ENCODE measurements at places on chromosomes 6 and 20.
A peak's percentile ranks its signal among the peaks of the same experiment; 100 is the strongest.

- no peak for DNase-seq
Measured at GRCh38 chr6:47721189-47721588, 22.8 kb downstream of the ADGRF4 start.

GRCh38 chr6:16095180-16095579 is 33.7 kb upstream of the MYLIP start:
- no peak for DNase-seq

DNA sequence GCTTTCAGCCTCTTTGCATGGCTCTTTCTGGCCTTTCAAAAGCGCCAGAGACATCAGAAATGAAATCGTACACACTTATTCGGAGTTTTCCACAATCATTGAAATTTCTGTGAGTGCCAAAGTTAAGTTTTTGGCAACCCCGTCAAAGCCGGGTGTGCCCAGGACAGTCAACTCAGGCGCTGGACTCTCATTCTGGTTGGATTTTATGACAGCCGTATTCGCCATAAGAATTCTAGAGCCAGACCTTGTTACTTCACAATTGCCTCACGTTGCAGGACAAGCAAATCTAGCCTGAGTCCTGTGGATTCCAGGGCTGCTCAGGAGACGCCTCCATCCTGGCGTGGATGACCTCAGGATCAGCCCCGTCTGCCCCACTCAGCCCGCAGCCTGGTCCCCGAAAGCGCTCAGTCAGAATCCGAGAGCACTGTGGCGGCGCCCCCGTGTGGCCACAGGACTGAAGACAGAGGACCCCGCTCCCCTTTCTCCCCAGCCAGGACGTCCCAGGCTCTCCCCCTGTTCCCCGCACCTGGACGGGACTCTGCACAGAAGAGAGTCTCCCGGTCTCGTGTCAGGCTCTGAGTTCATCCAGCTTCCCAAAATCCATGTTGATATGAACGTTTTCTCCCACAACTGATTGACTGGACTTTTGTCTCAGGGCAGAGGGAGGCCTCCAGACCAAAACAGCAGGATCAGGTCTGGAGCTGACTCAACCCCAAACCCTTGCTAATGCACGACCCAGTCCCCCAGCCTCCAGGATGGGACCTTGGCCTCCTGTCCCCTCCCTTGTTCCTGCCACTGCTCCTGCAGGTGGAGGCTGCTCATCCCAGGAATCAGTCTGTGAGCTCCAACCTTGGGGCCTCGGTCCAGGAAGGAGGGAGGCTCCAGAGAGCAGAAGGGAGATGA is 38.2 kb downstream of the MICA start:
- peak; percentile 81 for DNase-seq

DNA sequence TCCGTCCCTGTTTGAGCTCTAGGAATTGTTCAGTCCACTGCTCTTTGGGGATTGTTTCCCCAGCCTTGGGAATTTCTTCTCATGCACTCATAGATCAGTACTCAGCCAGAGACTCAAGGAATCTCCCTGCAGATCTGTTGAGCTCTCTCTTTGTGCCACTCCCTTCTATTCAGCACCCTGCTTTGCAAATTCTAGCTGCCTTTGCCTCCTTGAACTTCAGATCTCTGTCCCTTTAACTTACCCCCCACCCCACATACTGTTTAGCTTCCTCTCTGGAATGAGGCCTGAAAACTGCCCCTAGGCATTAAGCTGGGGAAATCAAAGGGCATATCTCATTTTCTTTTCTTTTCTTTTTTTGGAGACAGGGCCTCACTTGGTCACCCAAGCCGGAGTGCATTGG is 30.5 kb downstream of the QRSL1 start:
- DNase-seq = no peak

DNA sequence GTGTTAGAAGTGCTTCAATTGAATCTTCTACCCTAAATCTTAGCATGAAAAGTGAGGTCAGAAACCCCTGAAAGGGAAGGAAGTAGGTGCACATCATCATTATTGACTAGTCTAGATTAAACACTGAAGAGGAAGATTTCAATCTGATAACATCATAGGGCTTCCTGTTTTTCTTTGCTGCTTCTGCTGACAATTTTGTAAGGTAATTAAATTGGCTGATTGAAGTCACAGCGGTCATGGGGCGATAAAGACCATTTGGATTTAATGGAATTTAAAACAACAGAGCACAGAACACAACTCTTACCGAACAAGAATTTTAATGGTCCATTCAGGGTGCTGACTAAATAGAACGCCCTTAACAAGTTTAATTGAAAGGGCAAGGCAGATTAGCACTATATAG is 11.3 kb downstream of the GRIK2 start:
- no peak for DNase-seq

DNA sequence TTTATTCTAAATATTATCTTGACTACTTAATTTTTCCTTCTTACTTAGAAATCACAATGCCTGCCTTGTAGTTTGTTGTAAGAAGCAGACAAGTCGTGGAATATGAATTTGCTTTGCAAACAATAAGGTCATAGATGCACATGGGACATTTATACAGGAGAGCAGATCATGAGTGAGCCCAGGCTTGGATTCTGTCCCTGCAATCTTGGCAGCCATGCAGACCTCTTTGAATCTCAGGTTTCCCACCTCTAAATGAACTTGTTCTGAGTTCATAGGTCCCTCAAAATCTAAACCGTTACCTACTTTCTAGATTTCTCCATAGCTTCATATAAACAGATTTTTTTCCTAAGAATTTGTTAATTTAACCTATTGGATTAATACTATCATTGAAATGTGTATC is 19.5 kb downstream of the KIAA0408 start:
- DNase-seq = no peak

DNA sequence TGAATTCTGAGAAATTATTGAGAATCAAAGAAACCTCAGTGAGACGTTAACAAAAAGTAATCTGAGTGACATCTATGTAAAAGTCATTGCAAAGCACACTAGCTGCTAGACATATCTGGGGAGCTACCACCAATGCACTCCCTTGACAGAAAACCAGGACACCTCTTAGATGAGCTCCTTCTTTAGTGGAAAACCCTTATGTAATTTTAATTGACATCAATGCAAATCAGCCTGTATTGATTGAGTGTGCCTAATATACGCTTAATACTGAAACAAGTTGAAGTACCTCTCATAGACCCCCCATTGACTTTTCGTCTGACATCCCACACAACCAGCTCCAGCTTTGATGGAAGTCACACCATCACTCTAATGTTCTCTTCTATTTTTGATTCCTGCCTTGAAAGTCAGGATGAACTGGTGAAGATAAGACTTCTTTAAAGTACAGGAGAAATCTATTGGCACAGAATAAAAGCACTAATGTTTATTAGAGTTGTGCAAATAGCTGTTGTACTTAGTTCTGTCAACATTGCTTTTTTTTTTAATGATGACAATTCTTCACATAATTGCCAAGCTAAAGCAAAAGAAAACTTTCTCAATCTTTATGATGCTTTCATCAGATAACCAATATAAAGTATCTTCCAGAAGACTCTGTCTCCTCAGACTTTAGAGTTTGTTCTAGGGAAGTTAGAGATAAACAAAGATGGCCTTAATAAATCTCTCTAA is 98.0 kb upstream of the FAM8A1 start:
- no peak for DNase-seq

GRCh38 chr6:30122515-30122914 is 9.6 kb upstream of the TRIM31 start:
- DNase-seq = no peak

GRCh38 chr20:24566656-24567055 is 97.2 kb downstream of the SYNDIG1 start:
- DNase-seq = no peak

GRCh38 chr6:157770946-157771345 is 52.1 kb upstream of the SNX9 start:
- no peak for DNase-seq

DNA sequence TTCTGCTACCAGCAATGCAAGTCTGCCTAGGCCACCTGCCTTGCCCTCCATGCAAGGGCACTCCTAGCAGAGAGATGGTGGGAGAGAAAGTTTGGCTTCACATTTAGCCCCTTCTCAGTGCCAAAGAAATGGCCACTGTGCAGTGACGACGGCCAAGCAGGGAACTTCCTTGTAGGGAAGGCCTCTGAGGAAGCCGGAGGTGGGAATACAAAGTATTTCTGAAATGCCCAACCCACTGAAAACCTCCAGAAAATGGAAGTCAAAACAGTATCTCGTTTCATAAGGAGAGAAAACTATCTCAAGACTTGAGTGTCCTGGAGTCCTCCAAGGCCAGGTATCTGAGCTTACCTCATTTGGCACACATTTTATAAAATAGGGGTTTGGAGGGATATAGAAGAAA is 42.7 kb downstream of the JAG1 start:
- no peak for DNase-seq

DNA sequence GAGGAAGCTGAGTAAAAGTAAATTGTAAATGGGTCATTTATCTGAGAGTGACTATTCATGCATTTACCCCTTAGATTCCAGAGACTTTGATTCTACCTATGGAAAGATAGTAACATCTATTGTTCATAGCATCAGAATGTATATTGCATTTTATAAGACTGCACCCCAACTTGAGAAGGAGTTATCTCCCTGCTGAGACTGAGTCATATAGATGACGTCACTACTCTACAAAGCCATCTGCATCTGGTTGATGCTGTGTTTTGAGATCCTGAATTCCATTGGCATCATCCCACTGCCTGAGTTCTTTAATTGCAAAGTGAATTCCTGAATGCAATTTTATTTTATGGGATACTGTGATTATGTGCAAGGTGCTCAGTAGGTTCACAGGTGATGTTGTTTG is 444.0 kb upstream of the SLC35B3 start:
- DNase-seq = no peak

- DNase-seq = peak; percentile 45
Measured at GRCh38 chr6:2209226-2209809, 36.1 kb downstream of the GMDS start.

DNA sequence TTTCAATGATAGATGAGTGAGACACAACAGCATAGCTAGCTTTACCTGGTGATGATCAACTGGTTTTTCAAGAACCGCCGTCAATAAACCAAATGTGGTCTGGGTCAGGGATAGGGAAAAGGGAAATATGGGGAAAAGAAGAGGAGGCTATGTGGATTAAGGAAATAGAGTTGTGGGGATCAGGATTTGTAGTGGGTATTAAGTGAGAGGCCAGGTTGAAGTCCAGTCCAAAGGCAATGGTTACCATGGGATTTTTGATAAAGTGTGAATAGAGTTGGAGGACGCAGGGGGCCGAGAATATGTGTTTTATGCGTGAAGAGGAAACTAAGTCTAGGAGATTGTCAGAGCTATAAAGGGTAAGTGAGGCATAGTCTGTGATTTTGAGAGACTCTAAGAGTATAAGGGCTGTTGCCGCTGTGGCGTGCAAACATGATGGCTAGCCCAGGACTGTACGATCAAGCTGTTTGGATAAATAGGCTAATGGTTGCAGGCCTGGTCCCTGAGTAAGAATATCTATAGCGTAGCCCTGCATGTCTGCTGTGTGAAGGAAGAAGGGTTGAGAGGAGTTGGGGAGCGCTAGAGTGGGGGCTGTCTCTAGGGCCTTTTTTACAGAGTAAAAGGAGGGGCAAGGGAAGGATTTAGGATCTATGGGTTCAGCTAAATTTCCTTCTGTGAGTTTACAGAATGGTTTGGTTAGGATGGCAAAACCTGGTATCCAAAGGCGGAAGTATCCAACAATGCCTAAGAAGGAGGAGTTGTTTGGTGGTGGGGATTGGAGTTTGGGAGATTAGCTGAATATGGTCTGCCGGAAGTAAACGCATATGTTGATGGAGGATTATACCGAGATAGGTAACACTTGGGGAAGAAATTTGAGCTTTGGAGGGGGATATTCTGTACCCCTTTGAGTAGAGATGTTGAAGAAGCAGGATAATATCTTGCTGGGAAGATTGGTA is 749.7 kb upstream of the ADGRB3 start:
- DNase-seq = no peak

DNA sequence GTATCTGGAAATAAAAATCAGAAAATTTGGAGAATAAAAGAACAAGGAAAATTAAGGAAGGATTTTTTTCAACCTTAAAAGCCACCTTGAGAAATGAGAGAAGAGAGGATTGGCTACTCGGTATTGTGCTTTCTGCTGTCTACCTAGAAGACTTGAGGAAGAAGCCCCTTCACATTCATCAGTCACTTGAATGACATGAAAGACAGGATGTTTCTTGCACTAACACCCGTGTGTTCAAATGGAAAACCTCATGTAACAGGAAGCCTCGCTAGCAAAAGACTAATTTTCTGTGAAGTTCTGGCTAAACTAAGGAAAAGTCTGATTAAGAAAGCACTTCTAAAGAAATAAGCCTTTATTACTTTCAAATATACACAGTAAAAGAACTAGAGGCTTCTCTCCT is 69.9 kb downstream of the OLIG3 start:
- no peak for DNase-seq

DNA sequence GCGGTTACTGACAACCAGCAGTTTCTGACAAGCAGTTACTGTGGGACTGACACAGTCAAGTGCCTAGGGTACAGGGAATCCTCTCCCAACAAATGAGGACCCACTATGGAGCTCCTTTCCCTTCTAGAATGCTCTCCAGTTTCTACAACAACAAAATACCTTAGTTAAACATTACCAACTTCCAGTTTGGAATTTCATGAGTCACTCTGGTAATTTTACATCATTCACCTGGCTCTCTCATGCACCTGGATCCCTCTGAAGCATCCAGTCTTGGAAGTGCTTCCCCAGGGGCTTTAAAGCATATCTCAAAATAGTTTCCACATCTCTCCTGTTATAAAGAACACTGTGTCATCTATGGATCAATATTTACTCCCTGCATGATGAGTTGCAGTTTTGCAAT is 286.7 kb upstream of the SPTLC3 start:
- DNase-seq = no peak

DNA sequence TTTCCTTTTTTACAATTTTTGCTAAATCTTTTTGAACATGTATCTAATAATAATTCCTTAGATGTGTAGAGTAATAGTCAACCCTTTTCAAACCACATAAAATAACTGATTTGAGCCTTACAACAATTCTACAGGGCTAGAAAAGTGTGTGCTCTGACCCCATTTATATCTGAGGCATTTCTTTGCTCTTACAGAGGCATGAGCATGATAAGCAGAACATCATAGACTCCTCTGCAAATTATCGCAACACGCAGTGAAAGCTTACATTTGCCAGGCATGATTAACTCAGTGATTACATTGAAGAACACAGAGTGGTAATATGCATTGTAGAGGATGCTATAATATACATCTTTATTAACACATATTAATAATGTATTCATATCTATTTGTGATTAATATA is 120.4 kb downstream of the SIM1 start:
- DNase-seq = no peak

DNA sequence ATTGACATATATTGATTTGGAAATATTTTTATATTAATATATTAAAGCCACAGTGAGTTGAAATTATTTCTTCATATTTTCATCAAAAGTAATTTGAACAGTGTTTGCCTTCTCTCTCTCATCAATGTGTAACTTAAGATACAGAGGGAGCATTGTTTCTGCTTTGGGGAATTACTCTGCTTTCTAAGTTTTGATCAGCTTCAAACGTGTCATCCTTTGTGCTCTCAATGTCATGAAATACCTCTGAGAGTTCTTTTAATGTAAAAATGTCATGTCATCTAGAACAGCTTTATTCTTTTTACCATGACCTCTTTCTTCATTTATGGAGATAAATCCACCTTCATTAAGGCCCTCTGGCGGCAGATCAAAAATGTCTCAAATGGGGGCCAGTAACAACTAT is 259.4 kb upstream of the STXBP5 start:
- DNase-seq = no peak

GRCh38 chr6:47094241-47094925 is 52.3 kb upstream of the ADGRF1 start:
- no peak for DNase-seq
